ENCODE measurements at places on chromosomes 7 and 10. TPM values are rescaled to one million over a fixed set of nuclear protein-coding genes. Genes with fewer than 3 reads are reported as not detected.

Gene LRRD1
- total RNA-seq, result not detected

Gene CAV2
- total RNA-seq, result 208 TPM

Gene PRR15
- 0.51 TPM for total RNA-seq

Gene ALOX5
- 0.09 TPM for total RNA-seq

Gene NXPH1
- total RNA-seq, result not detected

Gene TAS2R41
- not detected for total RNA-seq

Gene SAP25
- 0.35 TPM for total RNA-seq

Gene PNLIPRP1
- total RNA-seq, result not detected

Gene FUOM
- 37.2 TPM for total RNA-seq

Measured in airway epithelial cell (primary cell).